ENCODE measurements at places on chromosomes 13 and 19. TPM values are rescaled to one million over a fixed set of nuclear protein-coding genes. Genes with fewer than 3 reads are reported as not detected.

The LILRA6 gene
- total RNA-seq, result not detected

The ZFP30 gene
- total RNA-seq, result 19.9 TPM

The POGLUT2 gene
- 20.9 TPM for total RNA-seq

The RAB20 gene
- total RNA-seq, result 1.0 TPM

The FGF9 gene
- total RNA-seq, result not detected

The FCGBP gene
- total RNA-seq, result not detected

The IGFL3 gene
- not detected for total RNA-seq

The FFAR1 gene
- total RNA-seq, result not detected

The MARK4 gene
- total RNA-seq, result 17.7 TPM

All from thoracic aorta endothelial cell (primary cell).